ENCODE measurements at places on chromosomes 4 and X.

GRCh38 chrX:43707812-43708548 lies 51.9 kb downstream of the MAOA start:
- no peak for DNase-seq

GRCh38 chrX:120137439-120137838 lies 21.0 kb upstream of the RHOXF2 start:
- no peak for DNase-seq

- DNase-seq, result no peak
These were observed 70.8 kb downstream of the RWDD4 start for GRCh38 chr4:183588169-183588675.

GRCh38 chrX:48883729-48884128 lies 13.8 kb downstream of the TIMM17B start:
- no peak for DNase-seq

GRCh38 chrX:3940000-3940610 lies 226.7 kb upstream of the PRKX start:
- no peak for DNase-seq

- DNase-seq, result no peak
These were observed 20.1 kb upstream of the CXCR3 start for GRCh38 chrX:71638409-71638808.

DNA sequence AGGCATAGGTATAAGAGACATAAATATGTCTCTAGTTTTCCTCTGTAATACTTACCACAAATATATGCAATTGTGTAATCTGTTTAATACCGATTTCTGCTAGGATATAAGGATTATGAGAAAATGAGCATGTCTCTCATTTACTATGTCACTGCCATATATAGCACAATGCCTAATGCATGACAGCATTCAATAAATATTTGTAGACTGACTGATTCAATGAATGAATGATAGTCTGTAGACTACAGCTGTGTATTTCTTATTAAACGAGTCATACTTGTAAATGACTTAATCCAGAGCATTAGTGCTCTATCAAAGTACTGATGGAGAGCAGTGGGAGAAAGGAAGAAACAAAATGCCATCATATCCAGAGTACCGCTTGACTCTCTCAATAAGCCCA lies 175.6 kb downstream of the PPP3CA start:
- no peak for DNase-seq

DNA sequence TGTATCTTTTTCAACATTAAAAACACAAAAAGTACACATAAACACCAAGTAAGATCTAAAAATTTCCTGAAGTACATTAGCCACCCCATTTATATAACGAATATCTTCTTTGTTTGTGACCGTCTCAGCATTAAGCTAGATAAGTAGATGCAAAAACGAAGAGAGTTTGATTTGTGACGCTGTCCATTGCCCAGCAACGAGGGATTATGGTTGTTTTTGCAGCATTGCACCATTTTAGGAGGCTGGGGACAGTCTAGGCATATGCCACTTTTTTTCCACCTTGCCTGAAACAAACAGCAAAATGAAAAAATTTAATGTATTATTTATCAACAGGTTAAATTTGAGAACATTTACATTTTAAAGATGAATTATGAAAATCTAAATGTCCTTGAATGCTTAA lies 12.0 kb upstream of the IGSF1 start:
- DNase-seq, result no peak

GRCh38 chr4:89222170-89222569 lies 85.4 kb downstream of the GPRIN3 start:
- DNase-seq, result no peak

DNA sequence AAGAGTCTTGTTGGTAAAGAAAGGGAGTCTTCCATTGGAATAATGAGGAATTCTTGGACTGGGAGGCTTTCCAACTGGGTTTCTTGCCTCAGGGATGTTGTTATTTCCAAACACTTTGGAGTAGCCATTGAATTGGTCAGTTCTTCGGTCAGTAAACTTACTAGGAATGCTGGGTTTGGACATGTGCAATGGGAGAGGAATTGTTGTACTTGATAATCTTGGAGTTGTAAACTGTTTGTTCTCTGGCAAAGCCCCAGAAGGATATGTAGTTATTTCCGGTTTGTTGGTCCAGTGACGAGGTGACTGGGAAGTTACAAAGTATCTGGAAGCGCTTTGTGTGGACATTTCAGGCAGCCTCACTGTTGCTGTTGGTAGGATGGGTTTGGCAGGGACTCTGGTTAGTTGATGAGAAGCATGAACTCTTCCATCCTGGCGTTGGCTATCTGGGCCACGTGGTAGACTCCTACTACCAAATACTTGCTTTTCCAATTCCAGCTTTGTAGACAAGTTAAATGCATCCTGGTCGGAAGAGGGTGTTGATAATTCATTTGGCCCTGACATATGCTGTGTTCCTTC lies 25.9 kb downstream of the MXRA5 start:
- no peak for DNase-seq

DNA sequence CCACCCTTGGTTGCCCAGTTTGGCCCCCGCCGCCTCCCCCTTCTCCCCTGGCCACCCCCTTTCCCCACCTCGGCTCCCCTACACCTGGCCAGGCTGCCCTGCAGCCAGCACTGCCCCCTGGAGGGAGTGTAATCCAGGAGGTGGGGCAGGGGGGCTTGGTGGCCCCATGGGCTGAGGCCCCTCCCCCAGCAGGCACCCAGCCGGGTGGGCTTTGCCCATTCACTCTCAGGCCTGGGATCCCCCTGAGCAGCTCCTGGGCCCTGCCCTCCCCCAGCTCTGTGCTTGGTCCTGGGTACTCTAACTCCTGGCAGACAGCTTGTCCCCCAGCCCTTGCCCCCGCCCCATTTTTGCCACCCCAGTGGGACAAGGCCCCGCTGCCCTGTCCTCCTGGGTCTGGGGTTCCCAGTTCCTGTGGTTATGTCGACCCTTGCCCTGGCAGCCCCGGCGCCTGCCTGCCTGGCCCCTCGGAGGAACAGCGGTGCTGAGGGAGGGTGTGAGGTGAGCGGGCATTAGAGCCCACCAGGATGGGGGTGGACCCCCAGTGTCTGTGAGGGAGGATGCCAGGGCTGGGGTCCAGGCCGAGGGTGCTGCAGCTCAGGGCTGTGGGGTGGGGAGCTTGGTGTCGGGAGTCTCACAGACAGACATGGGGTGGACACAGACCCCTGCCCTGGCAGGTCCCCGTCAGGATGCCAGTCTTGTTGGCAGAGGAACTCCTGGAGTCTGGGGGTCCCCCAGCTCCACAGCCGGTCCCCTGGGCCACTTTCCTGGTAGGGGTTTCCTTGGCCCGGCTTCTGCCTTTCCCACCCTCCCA lies 10.2 kb downstream of the NAT8L start:
- peak; percentile 60 for DNase-seq

GRCh38 chr4:72290737-72291136 lies 258.9 kb downstream of the NPFFR2 start:
- no peak for DNase-seq

DNA sequence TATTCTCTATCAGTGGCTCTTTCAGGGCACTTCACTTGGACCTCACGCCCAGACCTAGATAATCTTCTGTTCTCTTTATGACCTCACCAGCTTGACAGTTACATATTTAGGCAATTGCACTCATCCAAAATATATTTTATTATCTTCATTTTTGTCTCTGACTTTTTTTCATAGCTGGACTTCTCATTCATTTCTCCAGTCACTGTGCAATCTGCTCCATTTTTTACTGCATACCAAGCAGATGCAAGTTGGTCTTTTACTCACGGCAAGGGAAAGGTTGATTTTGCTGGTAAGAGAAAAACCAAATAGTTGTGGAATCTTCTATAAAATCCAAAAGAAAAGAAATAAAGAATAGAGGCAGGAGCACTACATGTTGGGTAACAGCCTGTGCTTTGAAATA lies 31.7 kb downstream of the MAD2L1 start:
- no peak for DNase-seq
